ENCODE measurements at places on chromosomes 4 and X. TPM values are rescaled to one million over a fixed set of nuclear protein-coding genes. Genes with fewer than 3 reads are reported as not detected.

SSX2B gene
- not detected for polyA plus RNA-seq

NONO gene
- 641 TPM for polyA plus RNA-seq

NWD2 gene
- polyA plus RNA-seq: under 0.01 TPM

FMR1NB gene
- not detected for polyA plus RNA-seq

CFP gene
- 1.4 TPM for polyA plus RNA-seq

CSAG1 gene
- not detected for polyA plus RNA-seq

GRCh38 chr4:86557526-86557925 lies 36.6 kb upstream of the PTPN13 start:
- no peak overlapping the region for H3K27ac ChIP-seq
- DNase-seq: no peak
- H3K4me1 ChIP-seq: no peaks in the 10 kb centered on the region
- H3K4me3 ChIP-seq: no peak overlapping the region

DNA sequence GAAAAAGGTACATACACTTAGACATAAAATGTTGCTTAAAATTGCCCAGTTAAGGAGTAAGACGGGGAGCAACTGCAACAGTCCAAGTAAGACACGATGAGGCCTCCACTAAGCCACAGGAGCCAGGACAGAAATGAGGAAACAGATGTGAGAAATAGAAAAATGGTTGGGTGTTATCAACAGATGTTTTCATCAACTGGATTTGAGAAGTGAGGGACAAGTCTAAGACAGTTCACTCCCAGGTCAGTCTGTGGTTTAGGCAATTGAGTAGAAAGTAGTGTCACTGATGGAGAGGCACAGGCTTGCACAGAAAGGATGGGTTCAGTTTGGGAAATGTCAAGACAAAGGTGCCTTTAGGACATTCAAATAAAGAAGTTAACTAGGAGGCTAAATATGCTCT lies 23.5 kb upstream of the PHF8 start:
- H3K4me1 ChIP-seq: no peaks in the 10 kb centered on the region
- no peak overlapping the region for H3K27ac ChIP-seq
- DNase-seq: no peak
- H3K4me3 ChIP-seq: no peak overlapping the region
- no peaks in the 10 kb centered on the region for H3K27me3 ChIP-seq

DNA sequence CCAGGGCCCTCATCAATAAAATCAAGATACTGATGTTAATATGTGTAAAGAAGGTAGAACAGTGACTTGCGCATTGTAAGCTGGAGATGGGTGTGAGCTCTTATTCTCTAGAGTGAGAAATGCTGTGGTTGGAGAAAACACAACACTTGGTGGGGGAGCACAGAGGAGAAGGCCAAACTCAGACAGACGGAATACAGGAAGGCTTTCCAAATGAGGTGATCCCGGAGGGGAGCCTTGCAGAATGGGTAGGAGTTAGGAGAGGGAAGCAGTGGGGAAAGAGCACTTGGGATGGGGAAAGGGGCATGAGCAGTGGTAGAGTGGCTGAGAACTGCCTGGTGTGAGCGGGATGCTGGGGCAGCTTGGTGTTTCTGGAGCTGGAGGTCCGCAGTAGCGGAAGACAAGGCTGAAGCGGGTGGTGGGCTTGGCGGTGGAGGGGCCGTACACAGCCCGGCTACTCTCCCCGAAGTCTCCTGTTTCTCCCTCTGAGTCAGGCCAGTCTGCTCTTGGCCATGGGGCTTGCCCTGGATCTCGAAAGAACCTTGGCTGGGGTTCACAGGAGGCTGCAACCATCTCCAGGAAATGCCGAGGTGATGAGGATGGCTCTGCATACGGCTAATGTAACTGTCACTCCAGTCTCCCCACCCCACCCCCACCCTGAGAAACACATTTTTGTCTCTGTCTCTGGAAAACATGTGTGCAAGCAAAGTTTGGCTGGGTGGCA lies 11.3 kb upstream of the PLAC1 start:
- H3K4me1 ChIP-seq: no peaks in the 10 kb centered on the region
- H3K4me3 ChIP-seq: no peak overlapping the region
- H3K27ac ChIP-seq: no peak overlapping the region
- no peak for DNase-seq

GRCh38 chr4:38805530-38806145 lies 1.0 kb upstream of the TLR1 start:
- H3K4me1 ChIP-seq: no peaks in the 10 kb centered on the region
- no peak for DNase-seq
- H3K4me3 ChIP-seq: no peak overlapping the region
- H3K27me3 ChIP-seq: no peaks in the 10 kb centered on the region

GRCh38 chr4:87011340-87012034 lies 76.7 kb downstream of the AFF1 start:
- no peak for DNase-seq
- no peaks in the 10 kb centered on the region for H3K36me3 ChIP-seq
- H3K27ac ChIP-seq: no peak overlapping the region
- peak overlapping the region; percentile 26 for H3K4me3 ChIP-seq

DNA sequence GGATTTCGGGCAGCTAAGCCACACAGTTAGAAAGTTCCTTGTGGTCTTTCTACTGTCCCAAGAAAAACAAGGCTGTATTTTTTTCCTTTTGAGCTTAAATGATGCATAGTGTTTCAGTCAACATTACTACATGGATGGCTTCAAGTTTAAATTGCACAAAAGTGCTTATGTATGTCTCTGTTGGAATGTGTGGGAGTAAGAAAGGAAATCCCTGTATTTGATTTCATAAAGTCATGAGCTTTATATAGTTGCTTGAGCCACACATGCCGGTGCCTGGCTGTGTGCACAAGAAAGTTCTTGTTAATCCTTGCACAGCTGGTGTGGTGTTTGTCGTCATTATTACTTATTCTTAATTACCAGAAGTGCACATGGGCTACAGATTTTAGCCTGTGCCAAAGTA lies 262.2 kb downstream of the ARHGAP10 start:
- H3K4me3 ChIP-seq: no peak overlapping the region
- DNase-seq: no peak
- no peaks in the 10 kb centered on the region for H3K36me3 ChIP-seq
- H3K27ac ChIP-seq: no peak overlapping the region

DNA sequence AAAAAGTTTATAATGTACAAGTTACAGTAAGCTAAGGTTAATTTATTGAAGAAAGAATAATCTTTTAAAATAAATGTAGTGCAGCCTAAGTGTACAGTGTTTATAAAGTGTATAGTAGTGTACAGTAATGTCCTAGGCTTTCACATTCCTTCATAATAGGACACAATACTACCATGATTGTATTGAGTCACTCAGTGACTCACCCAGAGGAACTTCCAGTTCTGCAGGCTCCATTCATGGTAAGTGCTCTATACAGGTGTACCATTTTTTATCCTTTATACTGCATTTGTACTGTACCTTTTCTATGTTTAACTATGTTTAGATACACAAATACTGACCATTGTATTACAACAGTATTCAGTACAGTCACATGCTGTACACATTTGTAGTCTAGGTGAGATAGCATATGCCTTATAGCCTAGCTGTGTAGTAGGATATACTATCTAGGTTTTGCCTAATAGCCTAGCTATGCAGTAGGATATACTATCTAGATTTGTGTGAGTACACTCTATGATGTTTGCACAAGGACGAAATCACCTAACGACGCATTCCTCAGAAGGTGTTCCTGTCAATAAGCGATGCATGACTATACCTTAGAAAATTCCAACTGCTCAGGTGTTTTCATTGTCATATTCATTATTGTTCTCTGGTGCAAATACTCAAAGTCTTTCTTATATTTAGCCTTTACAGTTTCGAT lies 5.5 kb upstream of the TMEM255A start:
- H3K27me3 ChIP-seq: peaks cover 11% of the 10 kb centered on the region
- no peak overlapping the region for H3K27ac ChIP-seq
- H3K4me3 ChIP-seq: no peak overlapping the region
- H3K36me3 ChIP-seq: no peaks in the 10 kb centered on the region

- H3K27ac ChIP-seq: no peak overlapping the region
- no peaks in the 10 kb centered on the region for H3K27me3 ChIP-seq
- no peaks in the 10 kb centered on the region for H3K36me3 ChIP-seq
- DNase-seq: no peak
- H3K4me3 ChIP-seq: no peak overlapping the region
Observed at GRCh38 chrX:133401536-133401935, 13.8 kb downstream of the GPC4 start.

- no peaks in the 10 kb centered on the region for H3K4me1 ChIP-seq
- no peaks in the 10 kb centered on the region for H3K27me3 ChIP-seq
- H3K4me3 ChIP-seq: no peak overlapping the region
- DNase-seq: no peak
Observed at GRCh38 chrX:69025802-69026301, 139.4 kb downstream of the PJA1 start.

GRCh38 chr4:122921971-122922876 lies at the start of gene NUDT6:
Gene NUDT6, minus strand, starts transcription at chr4:122922597. Its CDS starts 25 bp downstream, at chr4:122922572.
- H3K27me3 ChIP-seq: no peaks in the 10 kb centered on the region
- H3K27ac ChIP-seq: peak within 1 kb of the TSS; percentile 10
- H3K4me1 ChIP-seq: peaks cover 2% of the 10 kb centered on the region
- DNase-seq: no peak
- H3K36me3 ChIP-seq: no peaks in the 10 kb centered on the region

- no peaks in the 10 kb centered on the region for H3K36me3 ChIP-seq
- DNase-seq: no peak
- H3K27me3 ChIP-seq: no peaks in the 10 kb centered on the region
- H3K4me3 ChIP-seq: no peak overlapping the region
- H3K27ac ChIP-seq: no peak overlapping the region
- H3K4me1 ChIP-seq: peaks cover 11% of the 10 kb centered on the region
Observed at GRCh38 chr4:138645289-138645688, 370.3 kb upstream of the NOCT start.

- no peak for DNase-seq
- H3K27ac ChIP-seq: no peak overlapping the region
- H3K4me3 ChIP-seq: no peak overlapping the region
- H3K4me1 ChIP-seq: no peaks in the 10 kb centered on the region
- no peaks in the 10 kb centered on the region for H3K36me3 ChIP-seq
Observed at GRCh38 chr4:112318239-112319142, 21.3 kb downstream of the ALPK1 start.

DNA sequence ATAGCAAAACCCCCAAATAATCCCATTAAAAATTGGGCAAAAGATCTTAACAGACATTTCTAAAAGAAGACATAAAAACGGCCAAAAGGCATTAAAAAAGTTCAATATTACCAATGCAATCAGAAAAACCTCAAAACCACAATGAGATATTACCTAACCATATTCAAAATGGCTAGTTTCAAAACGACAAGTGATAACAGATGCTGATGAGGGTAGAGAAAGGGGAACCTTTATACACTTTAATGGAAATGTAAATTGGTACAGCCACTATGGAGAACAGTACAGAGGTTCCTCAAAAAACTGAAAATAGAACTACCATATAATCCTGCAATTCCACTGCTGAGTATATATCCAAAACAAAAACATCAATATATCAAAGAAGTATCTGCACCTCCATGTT lies 6.2 kb downstream of the AADAT start:
- H3K36me3 ChIP-seq: peaks cover 20% of the 10 kb centered on the region
- H3K27ac ChIP-seq: no peak overlapping the region
- H3K4me1 ChIP-seq: no peaks in the 10 kb centered on the region
- H3K4me3 ChIP-seq: no peak overlapping the region
- no peak for DNase-seq
- H3K27me3 ChIP-seq: no peaks in the 10 kb centered on the region

- no peaks in the 10 kb centered on the region for H3K4me1 ChIP-seq
- DNase-seq: no peak
- no peak overlapping the region for H3K27ac ChIP-seq
- no peak overlapping the region for H3K4me3 ChIP-seq
- H3K27me3 ChIP-seq: no peaks in the 10 kb centered on the region
Observed at GRCh38 chr4:55730280-55730931, 89.2 kb upstream of the EXOC1L start.

DNA sequence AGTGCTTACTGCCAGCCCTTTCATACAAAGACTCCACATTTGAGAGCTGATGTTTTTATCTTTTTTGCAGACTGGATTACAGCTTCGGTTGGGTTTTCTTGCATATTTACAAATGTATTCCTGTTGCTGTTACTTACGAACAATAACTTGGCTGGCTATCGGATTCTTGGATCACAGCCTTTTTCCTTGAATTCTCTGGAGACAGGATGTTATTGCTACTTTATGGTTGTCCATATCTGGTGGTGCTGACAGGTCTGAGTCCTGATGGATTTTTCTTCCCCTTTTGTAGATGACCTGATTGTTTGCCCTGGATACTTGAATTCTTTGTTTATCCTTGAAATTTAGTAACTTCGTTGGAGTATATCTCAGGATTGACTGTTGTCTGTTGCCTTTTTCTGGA lies 77.7 kb downstream of the PDK3 start:
- H3K4me1 ChIP-seq: no peaks in the 10 kb centered on the region
- no peak overlapping the region for H3K27ac ChIP-seq
- DNase-seq: no peak
- no peaks in the 10 kb centered on the region for H3K27me3 ChIP-seq
- no peaks in the 10 kb centered on the region for H3K36me3 ChIP-seq

All from H1 (cell line).